ENCODE measurements at places on chromosomes 13 and 19.

GRCh38 chr13:30696278-30697176, 38.8 kb upstream of the ALOX5AP start:
- peak; percentile 22 for DNase-seq

- DNase-seq: no peak
Observed at GRCh38 chr13:79401259-79402070, 4.6 kb downstream of the RBM26 start.

- no peak for DNase-seq
Observed at GRCh38 chr19:32829345-32829896, 40.1 kb downstream of the SLC7A9 start.

GRCh38 chr13:33176526-33176925, 109.0 kb downstream of the STARD13 start:
- no peak for DNase-seq

DNA sequence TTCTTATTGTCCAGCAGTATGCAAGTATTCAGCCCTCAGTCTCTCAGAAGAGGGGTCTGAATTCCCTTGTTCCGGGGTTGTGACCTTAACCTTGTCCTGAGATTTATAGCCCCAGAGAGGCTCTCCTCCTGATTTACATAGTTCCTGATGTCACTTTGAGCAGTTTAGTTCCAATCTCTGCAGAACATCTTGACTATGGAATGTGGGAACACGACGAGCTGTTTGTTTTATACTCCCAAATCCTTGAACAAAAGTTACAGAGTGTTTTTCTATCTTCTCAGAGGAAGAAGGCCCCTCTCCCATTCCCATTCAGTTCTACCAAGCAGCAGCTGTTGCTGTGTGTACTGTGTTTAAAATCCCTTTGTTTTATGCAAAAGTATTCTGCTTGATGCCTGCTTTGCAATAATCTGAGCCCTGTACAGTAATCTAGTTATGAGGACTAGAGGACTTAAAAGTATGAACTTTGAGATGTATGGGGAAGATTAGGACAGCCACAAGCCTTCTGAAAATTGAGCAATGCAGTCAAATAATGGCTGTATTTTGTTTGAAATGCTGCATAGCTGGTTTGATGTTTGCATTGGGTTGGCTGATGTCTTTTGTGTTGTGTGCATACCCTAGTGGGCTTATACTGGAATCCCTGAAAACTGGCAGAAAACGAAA, 74.7 kb downstream of the KL start:
- DNase-seq: peak; percentile 27

DNA sequence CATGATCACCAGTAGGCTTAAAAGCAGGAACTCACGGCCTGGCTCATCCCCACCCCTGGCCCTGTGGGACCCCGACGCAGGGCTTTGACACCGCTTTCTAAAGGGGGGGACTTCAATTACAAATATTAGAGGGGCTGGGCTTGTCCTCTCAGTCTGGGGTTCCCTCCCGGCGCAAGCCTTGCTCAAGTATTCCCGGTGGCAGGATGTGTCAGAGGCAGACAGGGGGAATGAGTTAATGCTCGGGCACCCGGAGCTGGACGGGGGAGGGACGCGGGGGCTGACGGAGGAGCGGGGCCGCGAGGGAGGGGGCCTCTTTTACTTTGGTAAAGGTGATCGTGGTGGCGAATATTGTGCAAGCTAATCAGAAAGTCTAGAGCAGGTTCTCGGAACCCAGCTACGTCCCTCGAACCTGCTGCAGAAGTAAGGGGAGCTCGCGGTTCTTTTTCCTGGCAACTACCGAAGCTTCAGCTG, 1.1 kb downstream of the FGF14 start:
- DNase-seq: peak; percentile 36

DNA sequence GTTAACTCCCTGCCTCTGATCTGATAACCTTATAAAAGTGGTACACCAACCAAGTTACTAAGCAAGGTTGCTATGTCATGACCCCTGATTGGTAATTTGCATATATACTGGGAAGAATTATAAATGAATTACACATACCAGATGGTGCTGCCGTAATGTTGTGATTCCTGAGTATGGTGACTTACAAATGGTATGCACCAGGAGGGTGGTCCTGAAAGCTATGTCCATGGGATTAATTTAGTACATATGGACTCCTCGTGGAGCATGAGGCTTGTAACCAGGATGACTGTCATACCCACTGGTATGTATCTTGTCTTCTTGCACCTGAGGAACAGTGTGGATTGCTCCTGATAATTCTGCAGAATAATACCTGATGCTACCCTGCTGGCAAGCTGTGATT, 240.6 kb downstream of the GPC6 start:
- no peak for DNase-seq

DNA sequence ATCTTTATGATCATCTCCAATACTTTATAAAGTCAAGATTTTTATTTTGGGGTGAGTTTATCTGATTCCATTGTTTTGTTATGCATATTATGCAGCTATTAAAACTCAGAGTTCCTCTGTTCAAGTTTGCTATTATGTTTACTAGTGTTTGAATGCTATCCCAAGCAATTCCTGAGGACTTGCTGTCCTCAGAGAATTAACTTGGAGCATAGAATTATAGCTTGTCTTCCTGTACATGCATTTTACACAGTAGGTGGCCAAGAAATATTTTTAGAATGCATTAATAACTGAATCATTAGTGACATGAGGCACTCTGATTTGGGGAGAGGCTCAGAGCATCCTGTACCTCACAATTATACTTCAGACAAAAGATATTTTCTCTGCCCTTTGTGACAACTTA, 195.6 kb upstream of the MIR17HG start:
- DNase-seq: no peak

DNA sequence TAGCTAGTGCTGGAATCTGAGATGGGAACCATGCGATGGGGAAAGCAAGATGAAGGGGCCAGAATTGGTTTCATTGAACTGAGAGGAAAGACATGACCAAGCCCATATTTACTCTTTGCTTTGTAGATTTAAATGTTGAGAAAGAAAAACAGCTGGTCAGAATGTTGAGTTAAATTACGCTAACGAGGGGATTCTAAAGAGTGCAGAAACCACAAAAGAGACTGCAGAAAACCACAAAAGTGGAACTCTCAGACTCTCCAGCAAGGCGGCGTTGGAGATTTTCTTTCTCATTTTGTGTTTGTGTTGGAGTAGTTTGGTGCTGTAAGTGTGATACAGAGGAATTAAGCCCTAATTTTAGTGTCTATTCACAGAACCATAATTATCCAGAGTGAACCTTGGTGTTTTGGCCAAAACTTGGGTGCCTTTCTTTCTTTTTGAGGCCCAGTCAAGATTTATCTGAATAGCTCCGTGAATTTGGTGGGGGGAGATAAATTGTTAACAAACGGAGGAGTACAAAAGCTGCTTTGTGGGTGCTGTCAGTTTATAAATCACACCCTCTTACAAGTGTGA, 26.3 kb downstream of the SAE1 start:
- no peak for DNase-seq

DNA sequence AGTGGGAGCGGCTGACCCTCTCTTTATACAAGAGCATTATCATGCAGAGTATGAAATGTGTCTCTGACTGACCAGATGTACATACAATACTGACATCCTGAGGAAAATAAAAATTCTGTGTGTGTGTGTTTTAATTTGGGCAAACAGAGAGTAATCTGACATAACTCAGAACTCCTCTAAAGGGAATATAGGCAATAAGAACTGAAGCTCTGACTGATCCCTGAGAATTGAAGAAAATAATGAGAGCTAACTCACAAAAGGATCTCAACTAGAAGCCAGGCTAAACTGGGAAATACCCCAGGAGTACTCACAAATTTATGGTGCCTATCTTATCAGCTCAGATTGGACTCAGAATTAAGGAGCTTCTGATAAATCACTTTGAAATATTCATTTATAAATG, 539.9 kb downstream of the OLFM4 start:
- DNase-seq: no peak

DNA sequence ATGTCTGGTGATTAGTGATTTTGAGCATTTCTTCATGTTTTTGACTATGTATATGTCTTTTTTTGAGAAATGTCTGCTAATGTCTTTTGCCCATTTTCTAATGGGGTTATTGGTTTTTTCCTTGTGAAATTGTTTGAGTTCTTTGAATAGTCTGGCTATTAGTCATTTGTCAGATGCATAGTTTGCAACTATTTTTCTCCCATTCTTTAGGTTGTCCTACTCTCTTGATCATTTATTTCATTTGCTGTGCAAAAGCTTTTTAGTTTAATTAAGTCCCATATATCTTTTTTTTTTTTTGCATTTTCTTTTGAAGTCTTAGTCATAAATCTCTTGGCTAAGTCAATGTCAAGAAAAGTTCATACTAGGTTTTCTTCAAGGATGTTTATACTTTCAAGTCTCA, 449.8 kb downstream of the DACH1 start:
- no peak for DNase-seq

- peak; percentile 56 for DNase-seq
Observed at GRCh38 chr19:2282062-2282861, at the start of gene PEAK3. Gene PEAK3, minus strand, starts transcription at chr19:2282175. Its CDS starts 1,244 bp downstream, at chr19:2280931.

DNA sequence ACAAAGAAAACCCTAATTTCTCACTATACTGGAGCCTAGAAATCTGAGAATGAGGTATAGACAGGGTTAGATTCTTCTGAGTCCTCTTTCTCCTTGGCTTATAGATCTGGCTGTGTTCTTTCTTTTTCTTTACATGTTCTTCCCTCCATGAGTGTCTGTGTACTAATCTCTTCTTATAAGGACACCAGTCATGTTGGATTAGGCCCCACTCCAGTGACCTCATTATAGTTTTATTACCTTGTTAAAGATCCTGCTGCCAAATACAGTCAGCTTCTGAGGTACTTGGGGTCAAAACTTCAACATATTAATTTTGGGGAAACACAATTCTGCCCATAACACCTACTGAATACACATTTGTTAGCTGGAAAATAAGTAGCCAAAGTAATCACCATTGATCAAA, 302.6 kb downstream of the PCDH9 start:
- no peak for DNase-seq

DNA sequence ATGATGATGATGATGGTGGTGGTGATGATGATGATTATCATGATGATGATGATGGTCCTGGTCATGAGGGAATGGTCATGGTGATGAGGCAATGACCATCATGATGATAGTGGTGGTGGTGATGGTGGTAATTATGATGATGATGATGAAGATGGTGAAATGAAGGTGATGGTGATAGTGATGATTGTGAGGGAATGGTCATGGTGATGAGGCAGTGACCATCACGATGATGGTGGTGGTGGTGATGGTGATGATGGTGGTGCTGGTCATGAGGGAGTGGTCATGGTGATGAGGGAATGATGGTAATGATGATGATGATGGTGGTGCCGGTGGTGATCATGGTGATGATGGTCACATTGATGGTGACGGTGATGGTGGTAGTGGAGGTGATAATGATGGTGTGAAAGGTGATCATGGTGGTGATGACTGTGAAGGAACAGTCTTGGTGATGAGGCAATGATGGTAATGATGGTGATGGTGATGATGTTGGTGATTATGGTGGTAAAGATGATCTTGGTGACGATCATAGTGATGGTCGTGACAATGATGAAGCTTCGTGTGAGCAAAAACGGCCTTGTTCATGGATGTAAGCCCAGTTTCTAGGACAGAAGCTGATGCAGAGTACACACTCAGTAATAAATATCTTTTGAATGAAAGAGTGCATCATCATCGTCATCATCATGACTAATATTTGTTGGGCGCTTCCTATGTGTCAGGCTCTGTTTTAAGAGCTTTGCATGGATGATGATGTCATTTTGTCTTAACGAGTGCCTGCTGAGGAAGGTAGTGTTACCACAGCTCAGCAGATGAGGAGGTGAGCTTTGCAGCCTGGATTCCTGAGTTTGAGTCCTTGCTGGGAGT, 17.3 kb downstream of the SBK2 start:
- no peak for DNase-seq

DNA sequence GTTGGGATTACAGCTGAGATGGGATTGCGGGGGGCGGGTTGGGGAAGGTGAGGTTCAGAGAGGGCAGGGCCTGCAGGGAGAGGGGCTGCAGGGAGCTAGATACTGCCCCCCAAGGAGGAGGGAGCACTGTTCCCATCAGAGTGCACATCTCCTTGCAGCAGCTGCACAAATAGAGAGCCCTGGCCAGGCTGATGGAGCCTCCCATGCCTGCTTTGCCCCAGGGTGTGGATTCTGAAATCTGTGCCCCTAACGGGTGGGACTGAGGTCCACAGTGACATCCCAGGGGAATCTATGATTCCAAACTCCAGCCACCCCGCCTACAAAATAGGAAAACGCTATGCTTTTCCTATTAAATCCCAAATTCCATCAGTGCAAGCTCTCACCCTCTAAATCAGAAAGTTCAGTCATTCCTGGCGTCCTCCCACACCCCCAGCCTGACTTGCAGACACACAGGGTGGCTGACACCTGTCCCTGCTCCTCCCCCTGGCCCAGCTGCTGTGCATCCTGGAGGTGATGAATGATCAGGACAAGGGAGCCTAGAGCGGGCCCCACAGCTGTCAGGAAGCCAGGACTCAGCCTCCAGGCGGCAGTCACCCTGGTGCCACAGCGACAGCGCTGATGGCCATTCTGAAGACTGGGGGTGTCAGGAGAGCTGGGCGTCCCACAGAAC, 6.3 kb upstream of the CEACAM21 start:
- DNase-seq: no peak

DNA sequence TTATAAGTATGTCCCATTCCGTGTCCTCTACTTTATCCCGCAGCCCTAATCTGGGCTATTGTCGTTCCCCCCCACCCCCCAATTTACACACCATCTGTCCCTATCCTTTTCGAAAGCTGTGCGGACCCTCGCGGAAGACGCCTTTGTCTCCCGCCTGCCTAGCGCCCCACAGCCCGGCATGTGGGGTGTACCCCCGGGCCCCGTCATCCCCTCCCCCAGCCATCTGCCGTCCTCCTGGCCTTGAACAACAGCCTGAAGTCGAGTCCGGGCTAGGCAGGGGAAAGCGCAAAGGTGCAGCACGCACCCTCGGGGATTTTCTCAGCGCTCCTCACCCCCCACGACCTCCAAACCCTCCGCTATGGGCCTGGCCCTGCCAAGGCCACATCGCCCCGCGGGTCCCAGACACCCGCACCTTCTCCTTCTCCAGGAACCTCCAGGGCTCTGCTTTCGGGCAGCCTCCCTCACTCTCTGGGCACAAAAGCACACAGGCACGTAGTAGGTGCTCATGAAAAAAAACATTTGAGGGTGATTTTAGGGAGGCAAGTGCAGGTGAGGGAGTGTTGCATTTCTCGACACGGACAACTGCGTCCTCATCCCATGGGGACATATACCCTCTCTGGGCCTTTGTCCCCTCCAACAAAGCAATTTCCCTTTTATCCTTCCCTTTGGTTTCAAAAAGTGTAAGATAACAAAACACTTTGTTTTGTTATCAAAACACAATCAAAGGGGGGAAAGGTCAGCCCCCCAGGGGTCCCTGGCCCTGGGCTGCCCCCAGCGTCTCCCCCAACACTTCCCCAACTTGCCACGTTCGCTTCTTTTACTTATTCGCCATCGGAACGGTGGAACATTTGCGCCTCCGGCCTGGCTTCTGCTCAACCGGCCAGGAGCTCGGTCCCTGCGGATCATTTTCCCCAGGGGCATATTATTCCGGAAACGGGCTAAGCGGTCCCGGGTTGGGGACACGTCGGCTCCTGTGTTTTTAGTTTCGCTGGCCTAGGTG, 16.4 kb downstream of the CCDC124 start:
- peak; percentile 63 for DNase-seq

Measured in right kidney (tissue), 9 donors.